IPS-NIHi11 (cell line): ENCODE measurements at places on chromosomes 5 and 9.
A peak's percentile ranks its signal among the peaks of the same experiment; 100 is the strongest.

DNA sequence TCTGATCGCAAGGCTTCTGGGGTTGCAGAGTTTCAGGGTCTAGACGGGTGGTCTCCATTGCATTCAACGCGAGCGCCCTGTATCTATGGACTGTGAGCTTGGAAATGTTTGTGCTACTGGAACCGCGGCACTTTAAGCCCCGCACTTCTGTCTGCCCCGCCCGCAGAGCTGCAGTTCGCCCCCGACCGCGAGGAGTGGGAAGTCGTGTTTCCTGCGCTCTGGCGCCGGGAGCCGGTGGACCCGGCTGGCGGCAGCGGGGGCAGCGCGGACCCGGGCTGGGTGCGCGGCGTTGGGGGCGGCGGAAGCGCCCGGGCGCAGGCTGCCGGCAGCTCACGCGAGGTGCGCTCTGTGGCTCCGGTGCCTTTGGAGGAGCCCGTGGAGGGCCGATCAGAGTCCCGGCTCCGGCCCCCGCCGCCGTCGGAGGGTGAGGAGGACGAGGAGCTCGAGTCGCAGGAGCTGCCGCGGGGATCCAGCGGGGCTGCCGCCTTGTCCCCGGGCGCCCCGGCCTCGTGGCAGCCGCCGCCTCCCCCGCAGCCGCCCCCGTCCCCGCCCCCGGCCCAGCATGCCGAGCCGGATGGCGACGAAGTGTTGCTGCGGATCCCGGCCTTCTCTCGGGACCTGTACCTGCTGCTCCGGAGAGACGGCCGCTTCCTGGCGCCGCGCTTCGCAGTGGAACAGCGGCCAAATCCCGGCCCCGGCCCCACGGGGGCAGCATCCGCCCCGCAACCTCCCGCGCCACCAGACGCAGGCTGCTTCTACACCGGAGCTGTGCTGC, 1.0 kb downstream of the ADAMTS19 start:
- DNase-seq = peak; percentile 77

- DNase-seq = no peak
Measured at GRCh38 chr5:138705007-138705406, 48.2 kb upstream of the CTNNA1 start.

- DNase-seq = no peak
Measured at GRCh38 chr9:85941966-85942912, 1.3 kb downstream of the NAA35 start.

- no peak for DNase-seq
Measured at GRCh38 chr5:119840175-119840574, 210.8 kb downstream of the FAM170A start.

DNA sequence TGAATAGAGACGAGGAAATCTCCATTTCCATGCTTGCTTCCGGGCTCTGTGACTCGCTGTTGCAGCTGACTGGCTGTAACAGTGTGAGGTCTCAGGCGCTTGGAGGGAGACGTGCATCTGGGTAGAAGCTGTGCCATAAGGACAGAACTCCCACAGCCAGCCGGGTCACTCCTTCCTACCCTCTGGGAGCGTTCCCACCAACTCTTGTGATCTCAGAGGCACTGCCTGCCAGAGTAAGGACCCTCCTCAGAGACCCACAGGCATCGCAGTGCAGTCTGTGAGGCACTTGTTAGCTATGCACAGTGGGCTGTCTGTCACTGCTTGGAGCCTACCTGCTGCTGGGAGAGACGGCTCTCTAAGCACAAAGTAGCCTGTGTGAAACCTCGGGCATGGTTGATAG, 203.4 kb upstream of the SEMA6A start:
- peak; percentile 38 for DNase-seq

DNA sequence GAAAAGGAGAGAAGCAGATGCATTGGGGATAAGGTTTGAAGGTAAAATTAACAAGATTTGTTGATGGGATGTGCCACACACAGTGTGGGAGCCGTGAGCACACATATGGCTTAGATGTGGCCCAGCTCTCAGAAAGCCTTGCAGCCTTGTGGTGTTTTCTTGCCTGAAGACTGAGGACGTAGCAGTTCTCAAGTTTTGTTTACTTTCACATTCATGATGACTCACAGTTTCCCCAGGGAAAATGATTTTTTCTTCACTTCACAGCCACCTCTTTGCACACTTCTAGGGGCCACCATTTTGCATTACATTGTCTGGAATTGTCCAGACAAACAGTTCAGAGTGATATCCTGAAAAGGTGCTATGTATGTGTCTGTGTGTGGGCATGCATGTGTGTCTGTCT, 126.2 kb downstream of the BASP1 start:
- DNase-seq = no peak

GRCh38 chr5:139439013-139439903, at the start of gene DNAJC18:
Gene DNAJC18, minus strand, starts transcription at chr5:139439525. Its CDS starts 80 bp downstream, at chr5:139439445.
- peak; percentile 100 for DNase-seq

GRCh38 chr5:178751286-178751685, 20.8 kb upstream of the ZNF354A start:
- no peak for DNase-seq

DNA sequence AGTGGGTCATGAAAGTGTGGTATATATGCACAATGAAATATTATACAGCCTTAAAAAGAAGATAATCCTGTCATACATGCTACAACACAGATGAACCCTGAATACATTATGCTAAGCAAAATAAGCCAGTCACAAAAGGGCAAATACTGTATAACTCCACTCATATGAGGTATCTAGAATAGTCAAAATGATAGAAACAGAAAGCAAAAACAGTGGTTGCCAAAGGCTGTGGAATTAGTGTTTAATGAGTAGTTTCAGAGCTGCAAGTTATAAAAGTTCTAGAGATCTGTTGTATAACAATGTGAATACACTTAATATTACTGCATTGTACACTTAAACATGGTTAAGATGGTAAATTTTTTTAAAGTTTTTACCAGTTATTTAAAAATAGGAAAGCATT, 135.0 kb downstream of the OXCT1 start:
- DNase-seq = no peak

GRCh38 chr9:137017791-137018497, 10.1 kb downstream of the ABCA2 start:
- peak; percentile 48 for DNase-seq

- DNase-seq = no peak
Measured at GRCh38 chr5:119524485-119524884, 72.2 kb downstream of the HSD17B4 start.

DNA sequence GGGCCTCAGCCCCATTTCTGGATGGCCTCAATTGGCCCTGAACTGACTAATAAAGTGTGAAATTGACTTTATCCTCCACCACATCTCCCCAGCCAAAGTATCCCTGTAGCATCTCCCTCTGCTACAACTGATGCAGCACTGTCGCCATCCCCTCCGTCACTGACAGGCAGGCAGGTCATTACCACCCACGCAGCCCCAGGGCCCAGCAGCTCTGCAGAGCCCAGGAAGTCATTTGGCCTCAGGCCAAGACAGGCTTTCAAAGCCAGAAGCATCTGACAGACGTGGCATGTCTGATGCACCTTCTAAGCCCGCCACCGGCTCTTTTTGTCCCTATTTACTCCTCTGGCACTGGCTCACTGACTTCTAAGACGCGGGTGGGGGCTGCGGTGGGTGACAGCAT, 65.3 kb downstream of the ARHGEF37 start:
- DNase-seq = no peak

DNA sequence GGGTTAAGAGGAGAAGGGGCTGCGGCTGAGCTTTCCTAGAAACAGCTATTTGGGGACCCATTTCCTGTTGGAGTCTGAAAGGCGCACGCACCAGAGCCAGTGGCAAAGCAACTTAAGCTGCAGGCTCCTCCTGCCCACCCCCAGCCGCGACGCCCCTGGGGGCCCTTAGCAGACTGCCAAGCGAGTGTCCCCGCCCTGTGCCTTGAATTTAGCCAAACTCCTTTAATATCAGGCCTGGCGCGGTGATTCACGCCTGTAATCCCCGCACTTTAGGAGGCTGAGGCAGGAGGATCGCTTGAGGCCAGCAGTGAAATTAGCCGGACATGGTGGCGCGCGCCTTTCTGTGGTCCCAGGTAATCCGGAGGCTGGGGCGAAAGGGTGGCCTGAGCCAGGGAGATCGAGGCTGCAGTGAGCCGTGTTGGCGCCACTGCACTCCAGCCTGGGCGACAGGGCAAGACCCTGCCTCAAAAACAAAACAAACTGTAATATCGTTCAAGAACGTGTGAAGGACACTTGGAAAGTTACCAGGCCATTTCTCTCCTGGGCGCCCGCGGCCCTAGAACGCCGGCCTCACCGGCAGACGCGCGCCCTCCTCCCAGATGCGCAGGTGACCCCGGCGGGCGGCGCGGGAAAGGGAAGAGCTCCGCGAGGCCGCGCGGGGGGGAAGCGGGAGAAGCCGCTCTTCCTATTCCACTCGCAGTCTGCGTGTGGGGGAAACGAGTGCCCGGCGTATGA, 1.0 kb upstream of the F2R start:
- DNase-seq = peak; percentile 65

- DNase-seq = no peak
Measured at GRCh38 chr5:178469975-178470759, 120.0 kb downstream of the COL23A1 start.

DNA sequence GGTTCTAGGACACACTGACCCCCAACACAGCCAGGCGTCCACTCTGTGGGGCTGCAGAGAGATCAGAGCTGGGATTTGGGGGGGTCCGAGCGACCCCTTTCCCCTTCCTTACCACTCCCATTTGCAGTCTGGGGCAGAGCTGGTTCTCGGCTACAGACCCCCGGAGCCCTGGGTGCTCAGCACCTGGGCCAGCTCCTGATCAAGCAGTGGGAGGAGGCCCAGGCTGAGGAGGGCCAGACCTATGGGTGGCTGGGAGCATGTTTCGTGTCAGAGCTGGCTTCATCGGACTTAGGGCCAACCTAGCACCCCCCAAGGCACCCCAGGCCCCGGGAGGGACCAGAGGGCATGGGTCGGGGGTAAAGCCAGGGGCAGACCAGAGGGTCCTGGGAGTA, 7.6 kb downstream of the GRIN1 start:
- DNase-seq = peak; percentile 63

- DNase-seq = no peak
Measured at GRCh38 chr5:172063463-172064235, 57.2 kb upstream of the FBXW11 start.

- no peak for DNase-seq
Measured at GRCh38 chr5:133859073-133859472, 109.4 kb downstream of the C5orf15 start.

DNA sequence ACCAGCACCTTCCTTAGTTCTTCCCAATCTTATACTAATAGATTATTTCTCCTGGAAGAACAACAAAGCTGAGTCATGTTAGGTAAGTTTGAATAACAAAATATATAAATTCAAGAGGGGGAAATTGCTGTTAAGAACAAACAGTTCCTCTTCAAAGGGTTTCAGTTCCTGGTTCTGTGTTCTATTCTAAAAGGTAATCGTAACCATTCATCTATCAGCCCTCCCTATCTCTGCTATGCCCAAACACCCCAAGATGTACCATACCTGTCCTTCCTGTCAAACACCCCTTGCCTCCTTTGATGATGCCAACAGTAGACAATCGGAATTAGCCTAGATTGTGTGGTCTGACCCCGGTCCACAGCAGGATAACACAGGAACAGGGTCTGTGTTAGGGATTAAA, 4.2 kb upstream of the RNF180 start:
- no peak for DNase-seq

GRCh38 chr5:40384782-40385390, 294.8 kb upstream of the PTGER4 start:
- no peak for DNase-seq

GRCh38 chr5:38453921-38454320, 102.5 kb downstream of the LIFR start:
- DNase-seq = no peak

DNA sequence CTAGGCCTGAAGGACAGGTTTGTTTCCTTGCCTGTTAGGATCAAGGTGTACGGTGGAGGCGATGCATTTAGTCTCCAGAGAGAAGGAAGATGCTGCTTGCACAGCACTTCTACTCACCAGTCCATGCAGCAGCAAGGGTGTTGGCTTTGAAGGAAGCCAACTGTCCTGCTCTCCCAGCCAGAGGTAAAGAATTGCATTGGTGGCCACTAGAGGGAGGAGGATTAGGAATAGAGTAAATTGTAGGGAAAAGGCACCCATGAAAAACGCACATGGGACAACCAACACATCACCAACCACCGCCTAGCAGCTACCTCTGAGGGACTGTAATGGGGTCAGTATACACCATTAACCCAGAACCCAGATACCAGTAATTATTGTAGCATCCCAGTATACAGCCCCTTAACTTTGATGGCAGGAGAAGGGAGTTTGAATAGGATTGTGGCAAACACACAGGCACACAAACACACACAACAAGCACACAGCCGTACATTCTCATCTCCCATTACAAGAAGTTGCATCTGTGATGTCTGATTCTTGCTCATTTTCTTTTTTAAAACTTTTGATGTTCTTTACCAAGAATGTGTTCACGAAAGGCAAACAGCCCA, 267.7 kb downstream of the ADAMTS6 start:
- peak; percentile 55 for DNase-seq

DNA sequence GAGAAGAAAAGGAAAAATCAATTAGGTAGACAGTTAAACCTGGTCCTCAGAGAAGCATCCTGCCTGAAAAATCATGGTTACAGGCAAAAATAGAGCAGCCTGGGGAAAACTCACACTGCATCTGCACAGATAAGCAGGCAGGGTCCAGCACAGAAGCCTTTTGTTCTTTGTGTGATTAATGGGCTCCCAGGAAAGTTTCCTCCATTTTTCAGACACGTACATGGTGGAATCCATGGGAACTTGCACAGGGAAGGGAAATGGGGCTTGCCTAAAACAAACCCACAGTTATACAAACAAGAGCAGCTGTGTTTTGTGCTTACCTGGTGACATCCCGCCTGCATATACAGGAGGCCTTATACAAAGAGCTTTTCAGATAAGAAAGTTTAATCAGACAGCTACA, 243.9 kb upstream of the ATP10B start:
- DNase-seq = no peak

GRCh38 chr9:116635908-116636307, 51.2 kb upstream of the TRIM32 start:
- no peak for DNase-seq

- DNase-seq = no peak
Measured at GRCh38 chr5:41143131-41143901, 70.0 kb downstream of the C6 start.

- DNase-seq = no peak
Measured at GRCh38 chr5:95524423-95524822, 30.4 kb downstream of the SKIC3 start.

GRCh38 chr9:80222466-80223169, 650.9 kb downstream of the TLE4 start:
- DNase-seq = no peak

- DNase-seq = no peak
Measured at GRCh38 chr9:82726424-82727276, 336.3 kb downstream of the RASEF start.

DNA sequence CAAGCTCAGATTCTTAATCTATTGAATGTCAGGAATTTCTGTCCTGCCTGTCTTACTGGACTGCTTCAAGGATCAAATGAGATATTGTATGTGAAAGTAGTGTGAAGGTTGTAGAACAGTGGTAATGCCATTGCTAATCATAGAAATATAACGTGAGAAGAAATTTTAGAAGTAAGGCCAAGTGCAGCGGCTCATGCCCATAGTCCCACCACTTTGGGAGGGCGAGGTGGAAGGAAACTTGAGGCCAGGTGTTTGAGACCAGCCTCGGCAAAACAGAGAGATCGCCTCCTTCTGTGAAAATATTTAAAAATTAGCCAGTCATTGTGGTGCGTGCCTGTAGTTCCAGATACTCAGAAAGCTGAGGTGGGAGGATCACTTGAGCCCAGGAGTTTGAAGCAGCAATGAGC, 5.1 kb upstream of the HSPA5 start:
- no peak for DNase-seq
